ENCODE measurements at places on chromosomes 5 and 9.
A peak's percentile ranks its signal among the peaks of the same experiment; 100 is the strongest.

DNA sequence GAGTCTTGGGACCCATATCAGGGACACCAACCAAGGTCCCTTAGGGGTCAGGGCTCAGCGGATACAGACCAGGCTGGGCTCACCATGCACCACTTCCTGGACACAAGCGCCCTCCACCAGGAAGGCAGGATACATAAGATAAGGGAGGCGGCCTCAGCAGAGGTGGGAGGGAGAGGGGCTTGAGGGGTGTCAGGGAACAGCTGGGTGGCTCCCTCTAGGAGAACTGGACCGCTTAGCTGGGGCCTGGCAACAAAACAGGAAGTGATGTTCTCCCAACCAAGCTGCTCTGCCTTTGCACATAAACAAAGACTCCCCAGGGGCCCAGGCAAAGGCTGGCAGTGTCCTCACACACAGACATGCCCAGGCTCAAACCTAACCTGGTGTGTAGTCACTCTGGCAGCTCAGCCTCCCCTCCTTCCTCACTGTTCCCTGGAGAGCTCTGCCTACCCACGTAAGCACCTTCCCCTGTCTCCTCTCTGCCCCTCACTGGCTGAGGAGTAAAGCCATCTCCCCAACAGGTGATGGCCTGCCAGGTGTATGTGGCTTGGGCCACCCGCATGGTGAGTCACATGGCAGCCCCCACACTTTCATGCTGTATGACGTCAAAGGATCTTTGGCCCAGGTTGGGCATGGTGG lies 5.8 kb upstream of the BICD2 start:
- no peak for DNase-seq

DNA sequence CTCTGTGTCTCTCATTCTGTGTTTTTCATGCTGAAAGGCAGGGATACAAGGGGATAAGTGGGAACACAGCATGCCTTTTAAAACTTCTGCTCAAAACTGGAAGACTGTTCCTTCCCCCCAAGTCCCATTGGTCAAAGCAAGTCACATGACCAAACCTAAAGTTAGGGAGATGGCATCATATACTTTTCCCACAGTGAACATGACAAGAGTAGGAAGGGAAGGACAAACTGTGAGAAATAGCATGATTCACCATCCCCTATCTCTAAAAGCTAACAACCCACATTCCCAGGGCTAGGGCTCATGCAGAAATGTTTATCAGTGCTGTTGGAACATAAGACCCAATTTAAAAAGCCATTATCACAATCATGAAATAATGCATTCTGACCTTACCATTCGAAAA lies 24.2 kb upstream of the SHISAL2B start:
- no peak for DNase-seq

- no peak for DNase-seq
These were observed 8.3 kb downstream of the ITGA1 start for GRCh38 chr5:52796031-52796430.

GRCh38 chr5:96861076-96861475 lies 15.2 kb upstream of the ERAP2 start:
- no peak for DNase-seq

DNA sequence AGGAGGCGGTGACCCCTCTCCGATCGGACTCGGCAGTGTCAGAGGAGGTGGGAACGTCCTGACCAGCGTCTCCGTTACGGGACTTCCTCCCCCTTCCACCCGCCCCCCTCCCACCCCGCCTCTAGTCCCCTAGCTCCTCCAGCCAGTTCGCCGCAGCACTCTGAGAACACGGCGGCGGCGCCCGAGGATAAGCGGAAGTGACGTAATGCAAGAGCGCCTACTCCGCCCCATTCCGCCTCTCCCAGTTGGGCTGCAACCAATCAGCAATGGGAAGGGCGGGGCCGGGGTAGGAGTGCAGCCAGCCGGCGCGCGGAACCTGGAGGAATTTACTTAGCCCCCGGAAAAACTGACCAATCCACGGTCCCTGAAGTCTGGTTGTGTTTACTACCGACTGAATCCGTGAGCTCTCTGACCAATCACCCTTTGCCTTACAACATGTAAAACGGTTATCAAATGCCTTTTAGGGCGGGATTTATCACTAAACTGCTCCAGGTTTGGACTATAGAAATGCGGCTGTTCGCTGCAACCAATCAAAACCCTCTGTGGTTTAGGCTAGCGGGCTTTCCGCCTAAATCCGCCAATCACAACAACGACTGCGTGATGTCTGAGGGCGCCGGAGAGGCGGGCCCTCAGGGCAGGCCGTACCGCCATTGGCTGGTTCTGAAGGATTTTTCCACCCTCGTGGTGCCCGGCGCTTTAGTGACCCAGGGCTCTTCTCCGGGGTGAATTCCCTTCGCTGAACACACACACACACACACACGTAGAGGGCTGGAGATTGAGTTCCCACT lies at the start of gene ZBTB5:
Gene ZBTB5 (minus strand): TSS at position 202 of the 788 bp plus-strand sequence. CDS start 22,899 bp downstream, outside the sequence.
- DNase-seq = peak; percentile 83

DNA sequence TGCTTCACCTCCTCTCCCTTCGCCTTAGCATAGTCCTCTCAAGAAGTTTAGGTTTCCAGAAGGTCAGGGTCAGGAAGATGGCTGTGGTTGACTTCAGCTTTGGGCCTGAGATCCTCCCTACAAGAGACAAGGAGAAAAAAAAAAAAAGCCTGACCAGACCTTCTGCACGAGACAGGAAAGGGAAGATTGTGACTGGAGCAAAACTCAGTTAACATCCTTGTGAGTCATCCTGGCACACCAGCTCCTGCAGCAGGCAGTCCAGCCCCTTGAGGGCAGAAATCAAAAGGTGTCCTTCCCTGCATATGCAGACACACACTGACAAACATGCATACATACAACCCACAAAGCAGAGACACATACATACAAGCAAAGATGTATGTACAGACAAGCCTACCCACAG lies 18.0 kb upstream of the ENHO start:
- DNase-seq = no peak

GRCh38 chr9:36049408-36049807 lies 12.7 kb downstream of the RECK start:
- no peak for DNase-seq

DNA sequence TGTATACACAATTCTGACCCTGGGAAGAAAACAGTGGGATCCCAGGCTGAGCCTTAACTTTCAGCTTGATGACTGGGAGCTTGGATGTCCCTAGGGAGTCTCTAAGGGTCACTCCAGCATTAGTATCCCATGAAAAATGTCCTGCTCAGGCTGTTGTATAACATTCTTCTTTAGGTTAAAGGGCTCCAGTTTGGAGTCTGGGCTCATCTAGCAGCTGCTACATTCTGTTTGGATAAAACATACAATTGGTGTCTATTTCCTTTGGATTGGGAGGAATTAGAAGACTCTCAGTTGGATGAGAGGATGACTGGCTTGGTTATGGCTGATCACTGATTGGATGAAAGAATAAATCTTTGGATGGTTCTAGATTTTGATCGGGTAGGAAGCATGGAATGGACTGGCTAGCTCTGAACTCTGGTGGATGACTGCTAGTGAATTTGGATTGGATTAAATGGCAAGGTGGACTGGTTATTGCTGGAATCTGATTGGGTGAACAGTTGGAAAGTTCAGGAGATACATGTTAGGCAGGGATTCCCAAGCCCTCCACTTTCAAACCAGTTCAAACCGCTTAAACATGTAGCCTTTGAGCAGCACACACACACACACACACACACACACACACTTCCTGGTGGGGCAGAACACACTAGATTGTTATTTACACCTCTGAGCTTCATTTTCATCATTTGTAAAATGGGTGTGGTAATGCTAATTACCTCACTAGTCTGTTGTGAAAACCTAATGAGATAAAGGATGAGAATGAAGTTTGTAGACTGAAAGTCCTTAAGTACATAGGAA lies 7.1 kb upstream of the MYOZ3 start:
- DNase-seq = no peak

- DNase-seq = no peak
These were observed 13.8 kb upstream of the TGFBI start for GRCh38 chr5:136015003-136015375.

DNA sequence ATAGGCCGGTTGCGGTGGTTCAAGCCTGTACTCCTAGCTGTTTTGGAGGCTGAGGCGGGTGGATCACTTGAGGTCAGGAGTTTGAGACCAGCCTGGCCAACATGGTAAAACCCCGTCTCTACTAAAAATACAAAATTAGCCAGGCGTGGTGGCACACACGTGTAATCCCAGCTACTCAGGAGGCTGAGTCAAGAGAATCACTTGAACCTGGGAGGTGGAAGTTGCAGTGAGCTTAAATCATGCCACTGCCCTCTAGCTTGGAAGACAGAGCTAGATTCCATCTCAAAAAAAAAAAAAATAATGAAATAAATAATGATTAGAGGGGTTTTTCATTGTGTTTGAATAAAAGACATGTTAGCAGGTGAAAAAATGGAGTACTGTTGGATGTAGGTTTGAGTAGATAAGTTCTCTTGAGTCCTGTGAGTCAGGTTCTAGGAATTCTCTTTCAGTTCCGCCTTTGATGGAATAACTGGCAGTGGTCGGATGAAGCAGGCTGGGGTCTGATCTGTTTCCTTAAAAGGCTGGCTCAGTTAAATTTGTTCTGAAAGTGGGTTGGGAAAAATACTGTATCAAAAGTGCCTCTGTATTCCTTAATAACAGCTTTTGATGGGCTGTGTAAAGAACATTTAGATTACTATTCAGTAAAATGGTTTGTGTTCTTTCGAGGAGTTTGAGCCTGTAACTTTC lies 73.2 kb downstream of the AOPEP start:
- DNase-seq = no peak

DNA sequence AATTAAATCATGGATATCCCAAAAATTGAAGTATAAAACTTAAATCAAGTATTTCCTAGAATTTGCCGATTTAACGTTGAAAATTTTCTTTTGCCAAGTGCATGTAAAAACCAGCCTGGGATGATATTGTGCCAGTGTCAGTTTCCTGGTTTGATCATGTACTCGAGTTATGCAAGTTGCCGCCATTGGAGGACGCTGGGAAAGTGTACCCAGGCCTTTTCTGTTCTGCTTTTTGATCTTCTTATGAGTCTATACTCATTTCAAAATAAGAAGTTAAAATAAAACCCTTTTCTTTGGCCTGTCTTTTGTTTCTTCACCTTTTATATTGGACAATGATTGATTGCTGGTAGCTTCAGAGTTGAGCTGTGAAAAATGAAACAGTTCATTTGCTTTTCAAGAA lies 93.1 kb upstream of the NFIL3 start:
- no peak for DNase-seq

GRCh38 chr5:141941779-141942178 lies 16.2 kb downstream of the PCDH12 start:
- DNase-seq = no peak

- DNase-seq = no peak
These were observed 1.7 kb downstream of the GOLM1 start for GRCh38 chr9:86097510-86098224.

- no peak for DNase-seq
These were observed 70.2 kb downstream of the SEMA4D start for GRCh38 chr9:89427621-89428221.

GRCh38 chr9:7297521-7297920 lies 502.1 kb downstream of the DMAC1 start:
- no peak for DNase-seq

DNA sequence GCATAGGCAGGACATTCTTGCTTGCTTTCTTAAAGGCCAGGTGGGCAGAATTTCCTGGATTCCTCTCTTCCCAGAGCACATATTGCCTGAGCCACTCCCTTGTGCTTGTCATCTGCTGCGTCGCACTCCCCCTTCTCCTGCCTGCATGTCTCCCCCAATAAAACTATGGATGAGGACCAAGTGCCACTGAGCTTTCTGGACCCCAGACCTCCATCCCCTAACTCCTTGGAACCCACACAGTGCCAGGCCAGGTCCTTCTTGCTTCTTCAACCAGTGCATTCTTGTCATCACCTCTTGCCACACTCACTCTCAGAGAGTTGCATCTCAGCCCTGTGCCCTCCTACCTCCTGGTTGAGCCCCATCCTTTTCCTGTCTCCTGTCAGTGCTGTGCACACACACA lies 157.9 kb upstream of the PANK3 start:
- no peak for DNase-seq

GRCh38 chr5:180785794-180786221 lies 16.8 kb downstream of the MGAT1 start:
- no peak for DNase-seq

DNA sequence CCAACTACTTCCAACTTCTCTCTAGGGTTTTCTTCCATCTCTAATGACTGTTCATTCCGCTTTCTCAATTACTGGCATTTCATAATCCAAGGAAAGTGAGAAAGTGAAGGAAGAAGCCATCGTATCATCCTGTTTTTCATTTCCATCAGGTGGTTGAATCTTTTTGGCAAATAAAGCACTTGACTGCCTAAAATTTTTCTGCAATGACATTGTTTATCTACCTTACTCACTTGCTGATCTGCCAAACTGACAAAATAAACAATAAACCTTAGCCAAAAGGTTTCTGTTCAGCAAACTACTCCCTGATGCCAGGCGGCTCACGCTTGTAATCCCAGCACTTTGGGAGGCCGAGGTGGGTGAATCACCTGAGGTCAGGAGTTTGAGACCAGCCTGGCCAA lies 18.4 kb downstream of the FNBP1 start:
- no peak for DNase-seq

- DNase-seq = no peak
These were observed 42.9 kb upstream of the F2RL1 start for GRCh38 chr5:76775921-76776320.

DNA sequence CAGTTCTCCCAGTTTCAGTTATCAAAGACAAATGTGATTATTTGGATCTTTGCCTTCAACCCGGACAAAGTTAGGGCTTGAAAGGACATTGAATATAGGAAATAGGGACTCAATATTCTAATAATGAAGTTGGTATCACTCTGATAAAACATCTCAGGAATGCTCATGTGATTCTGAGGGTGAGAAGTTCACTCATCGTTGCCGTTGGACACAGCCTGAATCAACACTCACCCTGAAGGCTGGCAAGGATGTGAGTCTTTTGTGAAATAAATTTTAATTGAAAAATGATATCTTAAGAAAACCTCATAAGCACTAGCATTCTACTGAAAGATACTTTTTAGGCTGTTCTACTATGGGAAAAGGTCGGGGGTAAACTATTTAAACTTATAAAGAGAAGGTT lies 44.8 kb upstream of the C9orf72 start:
- no peak for DNase-seq

DNA sequence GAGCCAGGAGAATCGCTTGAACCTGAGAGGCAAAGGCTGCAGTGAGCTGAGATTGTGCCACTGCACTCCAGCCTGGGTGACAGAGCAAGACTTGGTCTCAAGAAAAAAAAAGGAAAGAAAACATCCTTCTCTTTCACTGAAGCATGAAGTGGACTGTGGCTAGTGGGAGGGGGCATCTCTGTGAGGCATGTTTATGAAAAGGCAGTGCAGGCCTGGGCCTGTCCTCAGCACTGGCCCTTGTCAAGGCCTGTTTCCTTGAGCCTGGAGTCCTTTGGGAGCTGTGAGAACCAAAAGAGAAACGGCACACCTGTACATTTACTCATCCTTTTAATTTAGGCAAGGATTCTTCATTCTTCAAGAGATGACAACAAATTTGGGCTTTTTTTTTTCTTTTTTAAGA lies 18.3 kb upstream of the FUBP3 start:
- DNase-seq = no peak

DNA sequence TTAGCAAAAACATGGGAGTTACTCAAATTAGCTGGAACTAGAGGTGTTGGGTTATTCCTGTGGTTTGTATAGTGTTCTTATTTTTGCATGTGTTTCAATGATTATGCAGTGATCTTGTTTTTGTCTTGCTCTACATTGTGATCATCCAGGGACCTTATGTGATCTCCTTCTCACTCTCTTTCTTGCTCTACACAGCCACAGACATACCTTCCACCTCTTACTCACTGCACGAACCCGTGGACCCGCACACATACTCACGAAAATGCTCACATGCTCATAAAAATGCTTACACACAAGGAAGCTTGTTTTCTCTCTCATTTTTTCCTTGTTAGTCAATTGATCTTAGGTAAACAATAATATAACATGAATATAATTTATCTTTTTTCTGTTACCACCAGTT lies 187.1 kb downstream of the KDM4C start:
- no peak for DNase-seq

Data from GM19239 (cell line).